Caki2 (cell line): ENCODE measurements at places on chromosomes 3 and 15. TPM values are rescaled to one million over a fixed set of nuclear protein-coding genes. Genes with fewer than 3 reads are reported as not detected.
A peak's percentile ranks its signal among the peaks of the same experiment; 100 is the strongest.

DNA sequence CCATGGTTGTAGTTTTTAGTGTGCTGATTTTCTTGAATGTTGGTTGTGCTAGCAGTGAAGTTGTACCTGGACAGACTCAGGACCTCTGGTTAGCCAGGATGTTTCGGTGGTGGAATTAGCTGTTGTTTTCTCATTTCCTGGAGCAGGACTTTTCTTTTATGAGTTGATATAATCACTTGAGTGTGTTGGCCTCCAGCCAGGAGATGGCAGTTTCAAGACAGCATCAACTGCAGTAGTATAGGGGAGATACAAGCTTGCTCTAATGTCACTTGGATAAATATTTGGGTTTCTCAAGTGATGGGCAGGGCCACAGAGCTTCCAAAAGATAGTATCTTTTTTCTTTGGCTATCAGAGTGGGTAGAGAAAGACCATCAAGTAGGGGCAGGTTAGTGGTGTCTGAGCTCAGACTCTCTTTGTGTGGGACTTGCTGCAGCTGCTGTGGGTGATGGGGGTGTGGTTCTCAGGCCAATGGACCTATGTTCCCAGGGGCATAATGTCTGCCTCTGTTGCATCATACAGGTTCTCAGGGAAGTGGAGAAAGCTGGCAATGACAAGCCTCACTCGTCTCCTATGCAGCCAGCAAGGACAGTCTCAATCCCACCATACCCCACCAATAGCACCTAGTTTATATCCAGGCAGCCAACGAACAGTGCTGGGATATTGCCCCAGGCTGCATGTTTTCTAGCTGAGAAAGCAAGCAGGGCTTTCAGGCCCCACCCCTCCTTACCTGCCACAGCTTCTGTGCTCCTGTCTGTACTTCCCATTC, 14.6 kb upstream of the OR5K2 start:
- DNase-seq = no peak

Gene HYKK
- 0.84 and 7.6 TPM in 2 replicates for total RNA-seq

GRCh38 chr3:47716656-47717055, 65.0 kb downstream of the SMARCC1 start:
- no peak for DNase-seq

GRCh38 chr3:111080413-111080812, 8.8 kb downstream of the NECTIN3 start:
- DNase-seq = peak; percentile 20

DNA sequence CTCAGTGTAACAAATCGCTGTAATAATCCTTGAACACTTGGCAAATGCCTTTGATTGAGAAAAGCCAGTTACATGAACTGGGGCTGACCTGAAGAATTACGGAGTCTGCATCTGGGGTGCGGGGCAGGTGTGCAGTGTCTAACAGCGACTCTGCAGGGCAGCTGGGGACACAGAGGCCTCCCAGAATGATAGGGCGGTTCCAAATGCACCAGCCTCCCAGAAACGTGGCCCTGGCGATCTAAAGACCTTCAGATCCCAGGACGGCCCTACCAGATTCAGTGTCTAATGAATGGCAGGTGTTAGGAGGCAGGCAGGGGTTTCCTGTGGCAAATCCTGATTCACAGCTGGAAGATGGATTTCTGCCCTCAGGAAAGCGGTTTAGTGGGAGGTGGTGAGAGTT, 100.5 kb upstream of the RGMA start:
- DNase-seq = no peak

GRCh38 chr3:160739079-160739478, 17.0 kb upstream of the PPM1L start:
- DNase-seq = no peak

Gene ZPLD1
- 0.84 TPM in 1 of 2 replicates, not detected in the other for total RNA-seq

- DNase-seq = no peak
Observed at GRCh38 chr3:168997488-168997887, 666.0 kb downstream of the MECOM start.

GRCh38 chr3:153783106-153783505, 338.1 kb upstream of the ARHGEF26 start:
- no peak for DNase-seq

DNA sequence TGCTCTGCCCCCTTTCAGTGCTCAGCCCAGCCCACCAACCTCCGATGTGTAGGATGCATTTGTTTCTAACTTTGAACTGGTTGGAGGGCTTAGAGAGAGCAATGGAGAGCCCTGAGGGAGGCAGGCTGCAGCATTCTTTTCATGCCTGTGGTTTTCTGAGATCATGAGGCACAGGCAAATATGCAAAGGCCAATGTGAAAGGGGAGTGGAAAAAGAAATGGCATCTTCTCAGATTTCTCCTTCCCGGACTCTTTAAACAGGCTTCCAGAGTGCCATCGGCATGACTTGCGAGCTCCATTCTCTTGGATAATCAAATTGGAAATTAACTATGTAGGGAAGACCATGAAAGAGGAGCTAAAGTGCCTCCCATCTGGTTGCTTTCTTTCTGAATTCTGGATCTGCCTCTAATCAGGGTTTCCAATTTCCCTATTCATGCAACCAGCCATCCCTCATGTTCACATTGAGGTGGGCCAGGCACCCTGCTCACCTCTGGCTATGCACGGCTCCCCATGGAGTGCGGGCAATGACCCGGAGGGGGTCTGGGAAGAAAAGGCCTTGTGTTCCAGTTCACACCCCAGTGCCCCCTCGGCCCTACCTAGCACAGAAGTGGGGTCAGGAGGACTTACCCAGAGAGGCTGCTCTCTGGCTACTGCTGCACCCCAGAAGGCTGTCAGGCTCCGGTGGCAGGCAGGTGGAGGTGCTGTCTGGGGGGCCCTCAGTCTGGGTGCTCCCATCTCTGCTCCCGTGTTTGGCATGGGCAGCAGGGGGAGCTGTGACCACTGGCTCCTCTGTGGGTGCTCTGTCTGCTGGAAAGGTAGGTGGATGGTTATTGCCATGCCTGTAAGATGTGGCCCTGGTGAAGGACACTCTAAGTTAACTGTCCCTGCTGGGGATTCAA, 16.1 kb downstream of the AMOTL2 start:
- DNase-seq = peak; percentile 98

- DNase-seq = peak; percentile 18
Observed at GRCh38 chr3:101687142-101687931, 819 bp upstream of the RPL24 start.

DNA sequence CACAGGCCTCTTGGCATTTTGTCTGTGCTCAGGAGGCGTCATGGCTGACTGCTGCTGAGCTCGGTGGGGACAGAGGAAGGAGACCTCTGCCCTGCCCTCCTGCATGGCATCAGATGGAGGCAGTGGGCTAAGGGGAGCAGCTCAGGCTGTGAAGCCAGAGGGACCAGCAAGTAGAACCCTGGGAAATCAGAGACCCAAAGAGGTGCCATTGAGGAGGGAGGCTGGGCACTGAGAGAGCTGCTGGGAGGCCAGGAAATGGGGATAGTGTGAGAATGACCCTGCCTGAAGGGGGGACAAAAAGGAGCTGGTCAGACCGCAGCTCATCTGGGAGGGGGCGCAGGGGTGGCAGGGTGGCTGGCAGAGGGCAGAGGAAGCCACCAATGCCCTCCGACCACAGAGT, 136.8 kb downstream of the FBLN2 start:
- DNase-seq = no peak

DNA sequence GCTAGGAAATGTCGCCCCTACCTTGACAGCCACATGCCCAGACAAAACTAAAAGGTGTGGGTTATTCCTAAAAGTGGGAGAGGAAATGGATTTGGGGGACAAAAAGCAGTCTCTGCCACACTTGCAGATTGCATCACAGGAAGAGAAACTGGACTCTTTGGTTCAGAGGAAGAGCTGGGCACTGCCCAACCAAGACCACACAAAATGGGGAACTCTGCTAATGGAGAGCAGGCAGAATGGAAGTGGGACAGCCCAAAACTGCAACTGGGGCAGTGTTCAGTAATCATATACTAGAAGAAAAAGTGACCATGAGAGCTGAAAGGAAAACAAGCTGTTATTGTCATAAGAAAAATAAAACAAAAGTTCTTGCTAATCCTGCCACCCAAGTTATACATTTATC, 138.9 kb upstream of the FRMD4B start:
- DNase-seq = no peak

DNA sequence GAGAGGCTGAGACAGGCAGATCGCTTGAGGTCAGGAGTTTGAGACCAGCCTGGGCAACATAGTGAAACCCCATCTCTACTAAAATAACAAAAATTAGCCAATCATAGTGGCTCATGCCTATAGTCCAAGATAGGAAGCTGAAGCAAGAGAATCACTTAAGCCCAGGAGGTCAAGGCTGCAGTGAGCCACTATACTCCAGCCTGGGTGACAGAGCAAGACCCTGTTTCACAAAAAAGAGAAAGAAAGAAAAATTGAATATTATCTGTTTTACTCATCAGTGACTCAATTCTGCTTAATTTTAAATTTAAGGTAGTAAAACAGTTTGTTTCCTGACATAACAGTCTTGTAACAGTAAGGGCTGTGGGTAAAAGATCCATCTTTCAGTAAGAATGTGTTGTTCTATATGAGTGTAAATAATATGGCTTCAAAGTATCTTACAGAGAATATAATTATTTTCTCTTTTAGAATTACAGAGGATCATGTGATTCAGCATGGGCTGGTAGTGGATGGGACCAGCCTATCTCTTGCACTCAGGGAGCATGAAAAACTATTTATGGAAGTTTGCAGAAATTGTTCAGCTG, 85.8 kb downstream of the ATP11B start:
- DNase-seq = no peak

Gene ASB7
- 5.0 and 20.2 TPM in 2 replicates for total RNA-seq

Gene MESP2
- total RNA-seq = 0.43 and 1.4 TPM in 2 replicates

- no peak for DNase-seq
Observed at GRCh38 chr3:161649900-161650484, 153.4 kb downstream of the OTOL1 start.
